ENCODE measurements at places on chromosomes 4 and X.

GRCh38 chr4:2798399-2799223, 5.7 kb downstream of the SH3BP2 start:
- DNase-seq: no peak

GRCh38 chrX:1202251-1202650, 10.2 kb downstream of the CRLF2 start:
- DNase-seq: peak; percentile 54

GRCh38 chr4:88866862-88867550, 169.4 kb upstream of the NAP1L5 start:
- DNase-seq: no peak

GRCh38 chr4:32879913-32880312, 2159.7 kb downstream of the PCDH7 start:
- DNase-seq: no peak

DNA sequence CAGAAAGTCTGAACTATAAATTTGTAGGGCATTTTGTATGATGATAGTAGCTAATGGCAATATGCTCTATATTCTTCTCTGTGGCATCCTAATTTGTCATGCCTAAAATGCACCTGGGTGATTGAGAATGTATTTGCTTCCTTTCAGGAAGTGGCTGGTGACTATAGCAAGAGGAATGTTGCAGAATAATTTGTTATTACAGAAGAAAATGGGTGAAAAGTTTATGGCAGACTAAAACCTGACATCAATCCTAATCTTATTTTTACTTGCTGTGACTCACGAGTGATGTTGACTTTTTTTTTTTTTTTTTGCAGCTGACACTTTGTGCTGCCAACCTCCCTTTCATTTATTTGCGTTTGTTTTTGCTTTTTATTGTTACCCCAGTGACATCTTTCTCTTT, 141.1 kb downstream of the MSL3 start:
- no peak for DNase-seq

DNA sequence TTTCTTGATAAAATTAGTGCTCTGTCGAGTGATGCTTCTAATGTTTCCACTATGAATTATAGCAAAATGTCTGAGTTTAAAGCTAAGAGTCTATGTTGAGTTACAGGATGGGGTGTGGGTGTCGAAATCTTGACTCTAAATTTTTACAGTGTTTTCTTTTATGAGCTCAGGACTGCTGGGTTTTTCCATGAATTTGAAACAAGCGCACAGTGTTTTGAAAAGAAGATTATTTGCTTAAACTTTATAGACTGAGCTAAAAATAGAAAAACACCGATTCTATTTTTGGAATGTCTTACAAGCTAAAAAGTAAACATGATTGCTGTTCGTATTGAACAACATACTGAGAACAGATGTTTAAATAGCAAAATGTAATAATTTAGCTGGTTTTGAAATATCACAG, 7.5 kb downstream of the PTTG2 start:
- no peak for DNase-seq

DNA sequence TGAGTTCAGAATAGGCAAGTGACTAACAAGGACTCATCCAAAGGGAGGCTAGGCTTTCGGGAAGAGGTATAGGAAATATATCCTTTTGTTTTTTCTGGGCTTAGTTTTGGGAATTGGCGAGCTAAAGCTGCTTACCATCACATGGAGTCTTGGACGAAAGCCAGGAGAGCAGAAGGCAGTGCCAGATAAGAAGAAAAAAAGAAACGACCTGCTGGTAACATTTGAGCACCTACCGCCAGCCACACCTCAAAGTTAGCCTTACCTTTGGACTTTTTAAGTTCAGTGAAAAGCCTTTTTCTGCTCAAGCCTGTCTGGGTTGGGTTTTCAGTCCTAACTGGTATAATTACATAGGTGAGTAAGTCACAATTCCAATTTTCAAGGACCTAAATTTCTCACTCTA, 85.1 kb upstream of the LCORL start:
- DNase-seq: no peak

DNA sequence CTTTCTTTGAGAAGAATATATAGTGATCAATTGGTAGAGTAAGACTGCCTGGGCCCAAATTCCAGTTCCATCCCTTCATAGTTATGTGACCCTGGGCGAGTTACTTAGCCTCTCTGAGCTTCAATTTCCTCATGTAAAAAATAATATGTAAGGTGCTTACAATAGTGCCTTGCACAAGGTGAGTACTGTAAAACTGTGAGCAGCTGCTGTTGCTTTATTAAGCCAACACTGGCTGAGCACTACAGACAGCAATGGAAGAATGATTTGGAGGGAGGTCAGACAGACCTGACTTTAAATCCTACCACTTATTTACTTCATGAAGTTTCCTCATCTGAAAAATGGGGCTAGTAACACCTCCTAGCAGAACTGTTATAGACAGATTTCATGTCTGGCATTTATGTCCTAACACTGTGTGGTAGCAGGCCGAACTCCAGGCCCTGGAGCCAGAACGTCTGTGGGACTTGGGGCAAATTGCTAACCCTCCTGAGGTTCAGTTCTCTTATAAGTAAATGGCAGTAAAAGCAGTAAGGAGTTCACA, 53.8 kb downstream of the RNF150 start:
- no peak for DNase-seq

GRCh38 chrX:130826249-130826648, 76.8 kb downstream of the ENOX2 start:
- DNase-seq: no peak

GRCh38 chr4:57945298-57945697, 835.1 kb upstream of the IGFBP7 start:
- DNase-seq: no peak

GRCh38 chrX:100328351-100328750, 81.7 kb downstream of the PCDH19 start:
- DNase-seq: no peak

GRCh38 chr4:117893207-117893606, 141.1 kb upstream of the NDST3 start:
- no peak for DNase-seq

DNA sequence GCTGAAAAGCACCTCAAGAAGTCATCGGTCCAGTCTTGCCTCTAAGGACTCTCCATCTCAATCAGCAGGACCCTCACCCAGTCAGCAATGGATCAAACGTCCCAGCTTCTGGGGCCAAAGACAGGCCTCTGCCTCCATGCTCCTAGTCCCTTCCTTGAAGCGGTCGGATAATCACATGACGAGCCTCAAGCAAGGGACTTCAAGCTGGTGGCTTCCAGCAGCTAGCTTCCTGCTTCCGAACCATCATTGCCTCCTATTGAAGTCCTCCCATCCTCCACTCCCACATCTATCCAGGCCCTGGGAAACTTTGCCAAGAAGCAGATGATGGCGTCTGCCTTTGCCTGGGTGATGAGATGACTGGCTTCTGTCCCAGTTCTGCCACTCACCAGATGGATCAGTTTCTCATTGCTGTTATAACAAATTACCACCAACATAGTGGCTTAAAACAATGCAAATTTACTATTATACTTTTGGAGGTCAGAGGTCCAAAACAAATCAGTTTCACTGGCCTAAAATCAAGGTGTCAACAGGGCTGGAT, 135.2 kb upstream of the MAMLD1 start:
- peak; percentile 37 for DNase-seq

DNA sequence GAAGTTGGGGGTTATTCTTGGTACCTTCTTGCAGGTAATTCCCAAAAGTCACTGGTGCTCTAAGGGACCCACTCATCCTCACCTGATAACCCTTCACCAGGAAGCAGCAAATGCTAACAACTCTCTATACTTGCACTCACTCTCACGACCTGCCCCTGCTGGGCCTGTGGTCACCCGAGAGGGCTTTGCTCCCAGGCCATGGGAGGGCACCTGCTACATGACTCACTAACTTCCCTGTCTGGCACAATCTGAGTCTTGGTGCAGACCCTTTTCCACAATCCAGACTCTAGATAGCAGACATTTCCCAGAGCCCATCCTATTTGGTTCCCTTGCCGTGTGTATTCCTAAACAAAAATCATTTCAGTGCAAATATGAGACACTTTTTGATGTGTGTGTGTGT, 403.8 kb upstream of the FAT1 start:
- no peak for DNase-seq

DNA sequence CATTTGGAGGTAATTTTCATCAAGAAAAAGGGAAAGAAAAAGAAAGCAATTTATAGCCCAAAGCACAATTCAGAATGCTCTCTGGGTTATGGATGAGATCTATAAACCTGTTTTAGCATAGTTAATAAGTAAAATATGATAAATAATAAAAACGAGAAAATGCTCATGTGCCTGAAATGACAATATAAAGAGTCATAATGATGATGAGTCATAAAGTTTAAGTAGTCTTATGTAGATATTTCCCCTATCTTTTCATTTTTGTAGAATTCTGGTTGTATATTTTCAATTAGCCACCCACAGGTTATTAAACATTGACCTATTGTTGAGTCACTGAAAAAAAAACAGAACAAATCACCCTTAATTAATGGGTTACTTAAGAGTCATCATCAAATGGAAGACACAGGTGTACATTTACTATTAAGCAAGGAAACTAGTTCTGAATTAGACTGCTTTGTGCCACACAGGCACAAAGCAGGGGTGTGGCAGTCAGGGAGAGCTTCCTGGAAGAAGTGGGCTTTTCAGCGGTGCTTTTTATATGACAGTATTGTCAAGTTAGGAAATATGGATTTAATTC, 29.3 kb downstream of the BEND4 start:
- no peak for DNase-seq

- DNase-seq: no peak
Observed at GRCh38 chr4:3387154-3387942, 54.4 kb upstream of the HGFAC start.

- DNase-seq: no peak
Observed at GRCh38 chrX:2700405-2701320, 9.6 kb downstream of the CD99 start.

DNA sequence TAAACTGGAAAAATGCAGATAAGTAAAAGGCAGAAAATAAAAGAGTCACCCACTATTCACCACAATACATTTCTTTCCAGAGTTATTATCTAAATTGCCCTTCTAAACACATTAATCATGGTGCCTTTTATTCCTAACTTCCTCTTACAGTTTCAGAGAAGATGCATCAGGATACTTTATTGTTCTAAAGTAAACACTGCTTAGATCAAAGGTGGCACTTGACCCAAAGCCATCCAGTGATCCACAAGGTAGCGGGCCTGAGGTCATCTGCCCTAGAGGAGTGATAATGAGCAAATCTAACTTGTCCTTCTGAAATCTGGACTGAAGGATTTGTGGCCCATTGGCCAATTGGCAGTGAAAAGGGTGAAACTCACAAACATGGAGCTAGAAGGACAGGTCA, 12.0 kb upstream of the TMEM154 start:
- DNase-seq: no peak

DNA sequence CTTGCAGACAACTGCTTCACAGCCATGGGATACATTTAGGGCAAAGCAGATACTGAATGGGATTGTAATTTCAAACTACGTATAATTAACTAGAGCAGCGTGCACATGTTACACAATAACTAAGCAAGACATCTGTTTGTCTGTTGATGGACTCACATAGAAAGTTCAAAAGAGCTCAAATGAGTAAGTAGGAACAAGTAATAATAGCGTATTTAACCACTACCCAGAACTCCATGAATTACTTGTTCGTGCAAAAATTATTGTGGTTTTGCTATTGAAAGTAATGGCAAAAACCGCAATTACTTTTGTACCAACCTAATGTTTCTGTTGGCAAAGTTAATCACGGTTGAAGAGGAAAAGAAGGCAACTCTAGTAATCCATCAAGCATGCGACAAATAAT, 825.4 kb downstream of the PCDH18 start:
- DNase-seq: no peak

GRCh38 chr4:168731006-168731636, 234.3 kb downstream of the PALLD start:
- no peak for DNase-seq

GRCh38 chr4:94406668-94407437, 44.9 kb upstream of the PDLIM5 start:
- no peak for DNase-seq

- DNase-seq: no peak
Observed at GRCh38 chrX:97398030-97398551, 514.4 kb downstream of the RPA4 start.

GRCh38 chr4:26356081-26356501, 35.3 kb downstream of the RBPJ start:
- DNase-seq: no peak

DNA sequence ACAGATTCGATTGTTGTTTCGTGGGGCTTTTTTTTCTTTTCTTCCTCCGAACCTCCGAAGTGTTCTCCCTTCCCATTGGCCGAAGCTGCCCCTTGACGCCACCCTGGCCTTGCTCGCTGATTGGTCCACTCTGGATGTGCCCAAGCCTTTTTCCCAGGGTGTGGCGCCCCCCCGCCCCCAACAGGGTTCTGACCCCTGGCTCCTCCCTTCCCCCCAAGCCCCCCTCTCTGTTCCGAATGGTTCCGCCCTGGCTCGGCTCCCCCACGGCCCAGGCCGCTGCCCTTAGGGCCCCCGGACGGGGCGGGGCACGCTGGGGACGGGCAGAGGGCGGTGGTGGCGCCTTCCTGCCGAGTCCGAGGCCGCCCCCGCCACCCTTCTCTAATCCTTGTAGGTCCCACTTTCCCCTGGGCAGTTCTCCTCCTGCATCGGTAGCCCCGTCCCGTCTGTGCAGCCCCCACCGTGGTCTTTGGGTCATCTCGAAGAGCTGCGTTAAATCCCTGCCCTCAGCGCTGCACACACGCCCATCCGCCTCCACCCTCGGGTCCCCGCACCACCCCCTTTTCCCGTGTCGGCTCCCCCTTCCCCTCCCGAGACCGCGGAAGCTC, 25.5 kb downstream of the UTP14A start:
- peak; percentile 89 for DNase-seq

DNA sequence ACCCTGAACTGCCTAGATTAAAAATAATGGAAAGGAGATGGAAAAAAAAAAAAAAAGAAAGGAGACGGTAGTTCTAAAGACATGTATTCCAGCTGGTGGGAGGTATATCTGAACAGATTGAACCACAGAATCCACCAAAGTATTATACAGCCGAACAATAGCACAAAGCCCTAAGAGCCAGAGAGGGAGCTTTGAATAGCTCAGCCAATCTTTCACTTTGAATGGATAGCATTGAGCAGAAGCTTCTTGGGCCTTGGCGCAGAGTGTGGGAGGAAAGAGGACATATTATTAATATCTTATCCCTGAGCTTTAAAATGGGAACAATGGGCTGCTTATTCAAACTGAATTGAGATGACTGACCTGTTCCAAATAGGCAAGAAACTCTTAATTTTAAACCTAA, 147.8 kb upstream of the PAQR3 start:
- no peak for DNase-seq

GRCh38 chrX:53714580-53715345, 28.2 kb upstream of the HUWE1 start:
- no peak for DNase-seq

- no peak for DNase-seq
Observed at GRCh38 chr4:113524096-113524495, 237.4 kb downstream of the CAMK2D start.

DNA sequence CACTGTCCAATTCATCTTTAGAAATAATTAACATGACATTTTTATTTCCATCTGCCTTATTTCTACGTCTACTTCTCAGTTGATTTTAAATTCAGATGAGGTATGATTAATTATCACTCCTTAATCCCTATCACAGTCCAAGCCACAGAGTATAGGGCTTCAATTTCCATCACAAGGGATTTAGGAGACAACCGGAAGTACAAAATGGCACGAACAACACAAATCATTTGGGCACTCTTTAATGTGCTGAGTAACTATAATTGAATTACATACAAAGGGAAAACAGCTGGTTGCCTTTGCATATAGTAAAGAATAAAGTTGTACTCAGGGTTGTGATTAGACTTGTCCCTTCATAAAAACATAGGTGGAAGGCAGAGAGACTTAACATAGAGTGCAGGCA, 290.4 kb upstream of the MAGEB16 start:
- DNase-seq: no peak

- no peak for DNase-seq
Observed at GRCh38 chrX:134641346-134641745, 16.9 kb downstream of the PLAC1 start.
